ENCODE measurements at places on chromosomes 3 and 15.

DNA sequence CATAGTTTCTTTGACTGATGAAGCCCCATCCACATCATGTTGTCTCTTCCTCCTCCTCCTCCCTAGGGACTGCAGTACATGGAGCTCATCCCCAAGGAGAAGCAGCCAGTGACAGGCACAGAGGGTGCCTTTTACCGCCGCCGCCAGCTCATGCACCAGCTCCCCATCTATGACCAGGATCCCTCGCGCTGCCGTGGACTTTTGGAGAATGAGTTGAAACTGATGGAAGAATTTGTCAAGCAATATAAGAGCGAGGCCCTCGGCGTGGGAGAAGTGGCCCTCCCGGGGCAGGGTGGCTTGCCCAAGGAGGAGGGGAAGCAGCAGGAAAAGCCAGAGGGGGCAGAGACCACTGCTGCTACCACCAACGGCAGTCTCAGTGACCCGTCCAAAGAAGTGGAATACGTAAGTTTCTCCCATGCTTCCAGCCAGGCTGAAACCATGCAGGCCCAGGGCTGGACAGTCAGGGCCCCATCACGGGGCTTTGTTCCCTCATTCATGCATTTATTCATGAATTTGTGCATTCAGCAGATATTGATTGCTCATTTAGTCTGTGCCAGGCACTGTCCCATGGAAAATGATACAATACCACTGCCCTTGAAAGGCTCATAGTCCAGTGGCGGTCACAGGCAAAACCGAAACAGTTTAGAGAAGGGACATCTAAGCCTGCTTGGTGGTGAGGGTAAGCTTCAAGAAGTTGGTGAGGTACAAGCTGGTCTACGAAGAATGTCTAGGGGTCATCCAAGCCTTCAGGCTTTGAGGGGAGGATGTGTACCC lies 47.1 kb downstream of the LMCD1 start:
- no peak for DNase-seq

DNA sequence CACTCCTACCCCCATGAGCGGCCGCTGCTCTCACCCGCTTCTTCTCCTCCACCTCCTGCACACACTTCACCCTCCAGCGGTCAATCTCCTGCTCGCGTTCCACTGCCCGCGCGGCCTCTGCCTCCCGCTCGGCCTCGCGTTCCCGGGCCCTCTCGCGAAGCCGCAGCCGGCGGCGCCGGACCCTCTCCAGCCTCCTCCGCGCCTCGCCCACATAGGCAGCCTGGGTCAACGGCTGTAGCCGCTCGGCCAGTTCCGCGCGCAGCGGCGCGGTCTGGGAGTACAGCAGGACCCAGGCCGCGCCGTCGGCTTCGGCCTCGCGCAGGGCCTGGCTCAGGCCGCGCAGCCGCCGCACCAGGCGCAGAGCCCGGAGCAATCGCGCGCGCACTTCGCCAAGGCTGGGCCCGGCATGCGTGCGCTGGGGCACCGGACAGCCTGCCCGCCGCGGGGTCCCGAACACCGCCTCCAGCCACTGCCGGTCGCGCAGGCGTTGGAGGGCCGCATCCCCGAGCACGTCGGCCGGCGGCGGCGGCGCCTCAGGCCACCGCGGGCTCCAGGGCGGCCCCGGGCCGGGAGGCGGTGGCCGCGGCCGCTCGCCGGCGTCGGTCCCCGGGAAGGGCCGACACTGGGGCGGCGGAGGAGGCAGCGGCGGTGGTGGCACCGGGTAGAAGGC lies 595 bp downstream of the PDCD7 start:
- peak; percentile 47 for DNase-seq

DNA sequence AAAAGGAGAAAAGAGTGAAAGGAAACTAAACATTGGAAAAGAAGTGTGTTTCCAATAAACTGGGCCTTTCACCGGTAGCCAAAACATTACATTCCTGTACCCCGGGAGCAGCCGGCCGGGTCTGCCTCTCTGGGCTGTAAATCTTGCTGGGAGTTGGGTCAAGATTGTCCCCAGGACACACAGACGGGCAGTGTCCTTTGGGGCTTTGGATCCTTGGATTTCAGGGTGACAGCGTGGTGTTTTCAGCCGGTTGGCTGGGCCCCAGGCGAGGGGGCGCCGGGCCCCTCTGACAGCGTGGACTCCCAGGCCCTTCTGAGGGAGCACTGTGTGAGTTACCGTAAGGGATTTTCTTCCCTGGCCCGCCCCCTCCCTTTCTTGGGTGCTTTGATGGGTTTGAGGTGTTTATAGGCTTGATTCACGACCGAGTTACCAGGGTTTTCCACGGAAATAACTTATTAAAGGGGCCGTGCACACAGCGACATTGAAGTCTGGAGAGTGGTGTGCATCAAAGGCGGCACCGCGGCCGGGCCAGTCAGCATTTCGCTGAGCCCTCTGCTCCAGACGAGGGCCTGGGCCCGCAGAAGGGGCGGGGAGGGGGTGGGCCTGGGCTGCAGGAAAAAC lies 27.4 kb downstream of the SMAD6 start:
- no peak for DNase-seq

- no peak for DNase-seq
Observed at GRCh38 chr15:71325481-71325880, 210.2 kb downstream of the THSD4 start.

- DNase-seq: no peak
Observed at GRCh38 chr15:52016316-52016715, 2.7 kb upstream of the MAPK6 start.

DNA sequence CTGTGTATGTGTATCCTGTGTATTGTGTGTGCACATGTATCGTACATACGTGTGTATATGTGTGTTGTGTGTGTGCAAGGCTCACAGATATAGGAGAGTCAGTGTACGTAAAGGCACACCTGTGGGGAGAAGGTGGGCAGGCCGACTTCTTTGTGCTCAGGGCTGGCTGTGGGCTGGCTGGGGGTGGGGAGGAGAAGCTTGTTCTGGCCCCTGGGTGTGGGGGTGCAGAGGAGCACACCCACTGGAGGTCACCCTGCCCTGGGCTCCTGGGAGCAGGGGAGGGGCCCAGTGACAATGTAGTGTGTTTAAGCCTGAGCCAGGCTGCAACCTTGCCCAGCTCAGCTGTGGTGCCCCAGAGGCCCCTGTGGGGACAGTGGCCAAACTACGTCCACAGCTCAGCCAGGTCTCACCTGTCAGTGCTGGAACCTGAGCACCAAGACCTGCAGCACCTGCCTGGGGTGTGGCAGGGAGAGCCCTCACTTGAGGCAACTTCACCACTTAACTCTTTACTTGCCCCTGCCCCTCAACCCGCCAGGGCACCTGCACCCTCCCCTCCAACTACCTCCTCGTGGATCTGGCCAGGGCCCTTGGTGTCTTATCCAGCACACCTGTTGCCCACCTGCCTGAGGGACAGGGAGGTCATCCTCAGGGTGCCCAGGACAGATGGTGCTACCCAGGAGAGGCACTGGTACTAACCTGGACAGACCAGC lies 2.6 kb upstream of the HHATL start:
- no peak for DNase-seq

DNA sequence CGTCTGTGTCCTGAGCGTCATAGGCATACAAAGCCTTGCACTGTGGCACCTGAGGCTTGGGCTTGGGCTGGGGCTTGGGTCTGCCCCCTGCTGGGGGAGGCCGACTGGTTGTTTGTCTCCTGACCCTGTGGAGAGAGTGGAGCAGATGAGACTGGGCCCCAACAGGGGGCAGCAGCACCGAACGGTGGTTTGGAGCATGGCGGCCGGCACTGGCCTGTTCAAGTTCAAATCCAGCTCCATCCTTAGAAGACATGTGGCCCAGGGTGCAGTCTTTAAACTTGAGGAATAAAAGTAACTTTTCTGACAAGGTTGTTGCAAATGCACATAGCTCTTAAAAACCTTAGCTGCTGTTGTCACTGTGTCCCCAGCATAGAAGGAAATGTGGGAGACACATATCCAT lies 33.3 kb downstream of the CCNB2 start:
- peak; percentile 56 for DNase-seq

DNA sequence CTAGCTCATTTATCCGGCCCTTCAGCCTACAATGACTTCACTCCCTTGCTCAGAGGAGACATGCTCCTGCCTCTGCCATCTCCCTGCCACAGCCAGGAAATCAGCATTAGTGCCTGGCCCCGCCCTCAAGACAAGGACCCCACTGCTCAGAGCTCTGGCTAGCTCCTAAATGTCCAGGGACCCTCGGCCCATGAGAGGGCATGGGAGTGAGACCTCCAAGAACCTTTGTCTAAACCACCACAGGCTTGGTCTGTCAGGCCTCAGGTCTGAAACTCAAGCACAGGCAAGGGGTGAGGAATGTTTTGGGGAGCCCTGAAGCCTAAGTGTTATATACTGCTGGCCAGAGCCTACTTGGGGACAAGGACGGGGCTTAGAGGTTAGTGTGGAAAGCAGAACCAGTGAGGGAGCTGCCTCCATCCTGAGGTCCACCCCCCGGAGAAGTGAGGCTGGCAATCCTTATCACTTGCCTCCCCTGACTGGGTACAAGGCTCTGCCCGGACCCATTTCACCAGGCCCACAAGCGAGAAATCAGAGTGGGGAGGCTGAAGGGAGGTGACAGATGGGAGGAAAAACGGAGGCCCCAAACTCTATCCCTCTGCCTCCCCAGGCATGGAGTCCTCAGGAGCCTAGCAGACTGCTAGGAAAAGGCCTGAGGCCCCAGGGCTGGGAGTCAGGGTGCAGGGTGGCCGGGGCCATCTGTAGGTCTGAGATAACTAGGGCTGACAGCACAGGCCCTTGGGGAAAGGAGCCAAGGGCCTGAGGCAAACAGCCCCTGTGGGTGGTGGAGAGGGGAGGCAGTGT lies 18.8 kb downstream of the SHF start:
- no peak for DNase-seq

DNA sequence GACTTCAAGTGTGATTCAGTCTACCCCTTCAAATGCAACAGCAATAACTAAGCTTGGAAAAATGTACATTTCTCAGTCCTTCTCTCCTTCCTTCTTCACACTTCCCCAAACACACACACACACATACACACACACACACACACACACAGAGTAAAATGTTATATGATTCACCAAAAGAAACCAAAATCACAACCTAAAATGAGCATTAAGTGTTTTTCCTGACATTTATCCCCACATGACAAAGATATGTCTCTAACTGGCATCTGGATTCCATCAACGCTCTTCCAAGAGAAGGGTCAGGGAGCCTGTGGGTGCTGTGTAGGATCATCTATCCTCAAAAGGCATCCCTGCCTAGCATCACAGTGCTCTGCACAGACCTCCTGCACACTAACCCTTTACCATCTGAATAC lies 21.0 kb downstream of the PDZRN3 start:
- DNase-seq: no peak

DNA sequence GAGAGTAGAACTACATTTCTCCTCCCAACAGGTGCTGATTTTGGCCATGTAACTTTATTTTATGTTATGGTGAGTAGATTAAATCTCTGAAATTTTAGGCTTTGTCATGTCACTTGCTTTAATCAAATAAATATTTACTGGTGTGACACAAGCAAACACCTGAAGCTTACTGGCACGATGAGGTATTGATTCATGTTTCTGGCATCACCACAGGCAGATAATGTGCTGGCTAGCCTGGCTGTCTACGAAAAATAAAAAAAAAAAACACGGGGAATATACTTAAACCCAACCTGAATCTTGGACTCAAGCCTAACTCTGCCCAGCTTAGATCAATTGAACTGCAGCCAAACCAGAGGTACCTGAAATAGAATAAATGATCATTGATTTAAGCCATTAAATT lies 65.6 kb upstream of the CADM2 start:
- DNase-seq: no peak

DNA sequence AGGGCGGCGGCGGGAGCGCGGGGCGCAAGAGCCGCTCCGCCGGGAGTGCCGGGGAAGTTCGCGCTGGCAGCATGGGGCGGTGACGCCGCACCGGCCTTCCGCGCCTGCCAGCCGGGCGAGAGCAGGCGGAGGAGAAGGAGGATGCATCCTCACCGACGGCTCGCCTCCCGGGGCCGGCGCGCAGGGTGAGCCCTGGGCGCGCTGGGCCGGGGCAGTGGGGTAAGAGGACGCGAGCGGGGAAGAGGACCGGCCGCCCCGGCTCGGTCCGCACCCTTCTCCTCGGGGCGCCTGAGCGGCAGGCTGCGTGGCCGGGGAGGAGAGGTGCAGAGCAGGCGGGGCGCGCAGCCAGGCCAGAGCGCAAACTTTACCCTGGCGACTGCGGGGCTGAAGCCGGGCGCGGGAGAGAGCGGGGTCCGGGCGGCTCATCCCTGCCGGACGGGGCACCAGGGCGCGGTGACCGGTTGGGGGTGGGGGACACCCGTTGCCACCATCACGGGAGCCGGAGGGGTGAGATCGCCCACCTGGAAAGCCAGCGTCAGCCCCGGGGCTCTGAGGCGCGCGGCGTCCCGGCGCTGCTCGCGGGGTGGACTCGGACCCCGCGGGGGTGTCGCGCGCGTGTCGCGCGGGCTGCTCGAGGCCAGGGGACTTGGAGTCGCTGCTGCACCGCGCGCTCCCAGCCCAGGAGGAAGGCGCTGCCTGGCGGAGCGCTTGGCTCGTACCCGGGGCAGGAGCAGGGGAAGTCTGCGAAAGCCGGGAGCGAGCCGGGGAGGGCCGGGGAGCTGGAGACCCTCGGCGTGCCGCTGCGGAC lies 542 bp downstream of the GABRA5 start:
- DNase-seq: no peak

DNA sequence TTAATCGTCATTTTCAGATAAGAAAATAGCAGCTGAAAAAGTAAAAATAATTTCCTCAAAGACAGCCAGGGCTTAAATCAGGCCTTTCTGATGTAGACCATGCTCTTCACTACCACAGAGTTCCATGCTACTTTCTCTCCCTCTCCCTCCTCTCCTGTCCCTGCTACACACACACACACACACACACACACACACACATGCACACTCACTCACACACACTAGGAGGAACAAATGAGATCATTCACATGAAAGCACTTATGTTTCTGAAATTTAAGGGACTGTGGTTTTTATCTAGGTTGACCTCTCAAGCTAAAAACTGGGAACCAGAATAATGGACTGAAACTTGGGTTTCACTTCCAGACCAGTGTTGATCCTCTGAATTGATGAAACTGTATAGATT lies 4.1 kb upstream of the PSMA4 start:
- DNase-seq: no peak

DNA sequence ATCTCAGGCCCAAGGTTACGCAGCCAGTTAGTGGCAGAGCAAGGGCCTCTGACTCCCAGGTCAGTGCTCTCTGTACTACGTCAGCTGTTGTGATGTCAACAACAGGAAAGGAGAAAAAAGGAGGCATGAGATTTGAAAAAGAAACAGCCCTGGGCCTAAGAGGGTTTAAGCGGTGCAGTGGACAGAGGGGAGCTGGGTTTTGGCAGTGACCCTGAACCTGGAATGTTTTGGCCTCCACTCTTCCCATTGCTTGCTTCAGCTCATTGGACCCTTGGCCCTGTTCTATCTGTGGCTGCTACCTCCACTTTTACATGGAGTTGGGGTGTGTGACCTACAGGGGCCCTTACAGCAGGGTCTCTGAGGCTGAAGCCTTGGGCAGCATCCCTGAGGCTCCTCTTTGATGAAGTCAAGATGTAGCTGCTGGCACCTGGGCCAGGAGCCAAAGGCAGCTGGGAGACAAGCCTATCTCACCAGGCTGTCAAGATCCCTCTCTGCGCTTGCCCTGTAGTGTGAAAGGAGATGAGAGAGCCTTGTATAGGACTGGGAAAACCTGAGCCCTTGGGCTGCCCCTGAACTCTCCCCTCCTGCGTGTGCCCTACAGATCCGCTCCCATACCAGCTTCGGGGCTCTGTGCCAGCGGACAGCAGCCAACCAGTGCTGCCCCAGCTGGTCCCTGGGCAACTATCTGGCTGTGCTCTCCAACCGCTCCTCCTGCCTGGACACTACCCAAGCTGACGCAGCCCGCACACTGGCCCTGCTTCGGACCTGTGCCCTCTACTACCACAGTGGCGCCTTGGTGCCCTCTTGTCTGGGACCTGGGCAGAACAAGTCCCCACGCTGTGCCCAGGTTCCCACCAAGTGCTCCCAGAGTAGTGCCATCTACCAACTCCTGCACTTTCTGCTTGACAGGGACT lies 8.7 kb downstream of the DISP2 start:
- no peak for DNase-seq

- no peak for DNase-seq
Observed at GRCh38 chr3:55742022-55742831, 255.1 kb upstream of the WNT5A start.

Data from memory B cell (primary cell).